ENCODE measurements at places on chromosomes 12 and 14.

DNA sequence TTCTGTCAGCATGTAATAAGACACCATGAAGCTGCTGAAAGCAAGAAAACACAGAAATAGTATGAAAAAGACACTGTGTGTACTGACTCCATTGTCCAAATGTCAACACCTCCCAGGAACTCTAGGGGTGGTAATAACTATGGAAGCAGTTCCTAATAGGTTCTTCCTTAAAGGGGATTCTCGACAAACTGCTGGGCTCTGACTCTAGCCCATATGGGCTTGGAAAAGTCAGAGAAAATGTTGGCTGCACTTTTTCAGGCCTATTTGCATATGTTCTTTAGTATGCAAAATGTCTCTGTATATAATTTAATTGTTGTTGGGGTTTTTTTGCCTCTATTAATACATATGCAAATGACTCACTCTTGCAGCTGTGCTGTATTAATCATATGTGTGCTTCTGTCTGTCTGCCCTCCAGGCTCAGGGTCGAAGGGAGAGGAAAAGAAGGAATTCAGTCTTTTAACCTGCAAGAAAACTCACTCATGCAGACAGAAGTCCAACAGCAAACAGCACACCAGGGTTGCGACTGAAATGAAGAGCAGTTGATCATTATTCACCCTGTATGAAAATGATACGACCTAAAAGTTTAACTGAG is 317.6 kb downstream of the SOX5 start:
- no peak for DNase-seq

DNA sequence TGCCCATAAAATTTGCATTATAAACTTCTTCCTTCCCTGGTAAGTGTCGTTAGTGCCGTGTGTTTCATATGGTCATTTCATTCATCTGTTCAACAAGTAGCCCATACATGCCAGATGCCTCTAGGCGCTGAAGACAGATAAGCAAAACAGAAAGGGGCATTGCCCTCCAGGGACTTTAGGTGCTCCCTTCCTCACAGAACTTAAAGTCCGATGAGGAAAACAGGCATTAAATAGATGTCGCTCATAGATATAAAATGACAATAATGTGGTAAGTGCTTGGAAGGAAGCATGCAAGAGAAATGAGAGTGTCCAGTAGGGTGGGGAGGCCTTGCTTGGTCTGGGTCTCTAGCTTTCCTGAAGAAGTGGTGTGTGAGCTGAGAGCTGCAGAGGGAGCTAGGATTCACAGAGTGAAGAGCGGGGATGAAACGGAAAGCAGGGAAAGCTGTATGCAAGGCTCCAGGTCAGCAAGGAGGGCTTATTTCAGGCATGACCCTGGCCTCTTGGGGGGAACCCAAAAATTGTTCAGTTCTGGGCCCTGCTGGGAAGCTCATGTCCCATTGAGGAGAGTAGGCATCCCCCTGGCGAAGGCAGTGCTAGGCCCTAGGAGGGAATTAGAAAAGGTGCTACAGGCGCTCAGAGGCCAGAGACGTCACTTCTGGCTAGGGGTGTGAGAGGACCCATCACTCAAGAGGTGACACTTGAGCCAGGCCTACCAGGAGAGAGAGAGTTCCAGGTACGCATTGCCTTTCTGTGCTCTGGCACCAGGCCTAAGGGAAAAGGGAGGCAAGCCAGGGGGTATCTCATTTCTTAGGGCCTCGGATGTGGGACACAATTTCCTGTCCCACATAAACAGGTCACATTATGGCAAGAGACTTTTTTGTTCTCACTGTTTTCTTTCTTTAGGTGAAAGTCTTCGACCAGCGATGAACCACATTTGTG is 11.9 kb downstream of the UBE3B start:
- DNase-seq, result no peak

GRCh38 chr12:83199069-83199468 is 512.4 kb downstream of the TMTC2 start:
- no peak for DNase-seq

DNA sequence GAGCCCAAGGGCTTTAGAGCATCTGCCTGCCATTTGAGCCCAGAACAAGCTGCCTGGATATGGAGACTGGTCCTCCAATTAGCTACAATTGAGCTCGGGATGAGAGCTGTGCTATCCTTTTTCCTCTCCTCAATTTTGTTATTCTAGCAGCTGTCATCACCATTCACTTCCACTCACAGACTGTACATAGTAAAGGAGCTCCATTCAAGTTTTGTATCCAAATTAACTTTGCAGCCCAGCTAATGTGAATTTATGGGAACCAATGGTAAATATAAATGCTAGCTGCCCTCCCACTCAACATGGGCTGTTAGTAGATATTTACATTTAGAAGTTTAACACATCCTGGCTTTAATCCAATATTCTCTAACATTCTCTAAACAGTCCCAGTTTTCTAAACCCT is 44.6 kb downstream of the BMP4 start:
- no peak for DNase-seq

GRCh38 chr12:15218794-15219193 is 2.4 kb downstream of the RERG start:
- DNase-seq, result no peak

- DNase-seq, result no peak
These were observed 37.9 kb downstream of the DLK1 start for GRCh38 chr14:100764471-100765115.

Data from erythroblast (primary cell).